ENCODE measurements at places on chromosomes 13 and 19. TPM values are rescaled to one million over a fixed set of nuclear protein-coding genes. Genes with fewer than 3 reads are reported as not detected.

The FGF21 gene
- not detected for total RNA-seq

The RNF17 gene
- not detected for total RNA-seq

The VAV1 gene
- total RNA-seq: 0.12 TPM

The ZNF575 gene
- 0.20 TPM for total RNA-seq

The OR10H4 gene
- not detected for total RNA-seq

The ABCC4 gene
- 7.6 TPM for total RNA-seq

The IGFLR1 gene
- 4.2 TPM for total RNA-seq

The SULT2A1 gene
- total RNA-seq: not detected

The COPE gene
- total RNA-seq: 324 TPM

The TBXA2R gene
- 4.3 TPM for total RNA-seq

The GPR18 gene
- not detected for total RNA-seq

The TNFRSF19 gene
- total RNA-seq: 44.5 TPM

The TLE5 gene
- 178 TPM for total RNA-seq

The PDX1 gene
- total RNA-seq: not detected

The DIAPH3 gene
- 25.1 TPM for total RNA-seq

The POSTN gene
- total RNA-seq: 32.6 TPM

The OR4F17 gene
- total RNA-seq: not detected

The PET100 gene
- 80.6 TPM for total RNA-seq

The ZNF229 gene
- total RNA-seq: 3.8 TPM

The VSTM2B gene
- total RNA-seq: not detected

The B3GNT8 gene
- not detected for total RNA-seq

The LSR gene
- 1.8 TPM for total RNA-seq

The ZNF699 gene
- total RNA-seq: 10.1 TPM

The BRME1 gene
- total RNA-seq: 1.6 TPM

The PSG6 gene
- total RNA-seq: not detected

The FCGBP gene
- total RNA-seq: under 0.01 TPM

The KIR2DL1 gene
- total RNA-seq: not detected

The MEIS3 gene
- 28.8 TPM for total RNA-seq

The SMIM44 gene
- not detected for total RNA-seq

The GTF2F2 gene
- 29.9 TPM for total RNA-seq

The RNF225 gene
- not detected for total RNA-seq

The SPRED3 gene
- 0.78 TPM for total RNA-seq

The SYNGR4 gene
- not detected for total RNA-seq

The PLIN5 gene
- total RNA-seq: not detected

The EFNB2 gene
- 11.6 TPM for total RNA-seq

The HIF3A gene
- total RNA-seq: not detected

The NRTN gene
- not detected for total RNA-seq

The KISS1R gene
- not detected for total RNA-seq
